Stimulated activated CD8-positive, alpha-beta memory T cell treated with anti-CD3 and anti-CD28 coated beads, Interleukin-7, amount 100 ng/mL, for 4 hours (primary cell): ENCODE measurements at places on chromosomes 7 and 10.
A peak's percentile ranks its signal among the peaks of the same experiment; 100 is the strongest.

GRCh38 chr7:156074084-156074483, 261.8 kb upstream of the SHH start:
- DNase-seq: no peak

GRCh38 chr10:49218480-49218879, 30.3 kb upstream of the TMEM273 start:
- DNase-seq: no peak

- DNase-seq: no peak
Measured at GRCh38 chr7:130393841-130394411, 13.6 kb downstream of the CPA1 start.

- DNase-seq: no peak
Measured at GRCh38 chr10:69494626-69495558, 43.6 kb downstream of the TSPAN15 start.

GRCh38 chr7:50359995-50360925, 55.7 kb downstream of the IKZF1 start:
- DNase-seq: peak; percentile 82

DNA sequence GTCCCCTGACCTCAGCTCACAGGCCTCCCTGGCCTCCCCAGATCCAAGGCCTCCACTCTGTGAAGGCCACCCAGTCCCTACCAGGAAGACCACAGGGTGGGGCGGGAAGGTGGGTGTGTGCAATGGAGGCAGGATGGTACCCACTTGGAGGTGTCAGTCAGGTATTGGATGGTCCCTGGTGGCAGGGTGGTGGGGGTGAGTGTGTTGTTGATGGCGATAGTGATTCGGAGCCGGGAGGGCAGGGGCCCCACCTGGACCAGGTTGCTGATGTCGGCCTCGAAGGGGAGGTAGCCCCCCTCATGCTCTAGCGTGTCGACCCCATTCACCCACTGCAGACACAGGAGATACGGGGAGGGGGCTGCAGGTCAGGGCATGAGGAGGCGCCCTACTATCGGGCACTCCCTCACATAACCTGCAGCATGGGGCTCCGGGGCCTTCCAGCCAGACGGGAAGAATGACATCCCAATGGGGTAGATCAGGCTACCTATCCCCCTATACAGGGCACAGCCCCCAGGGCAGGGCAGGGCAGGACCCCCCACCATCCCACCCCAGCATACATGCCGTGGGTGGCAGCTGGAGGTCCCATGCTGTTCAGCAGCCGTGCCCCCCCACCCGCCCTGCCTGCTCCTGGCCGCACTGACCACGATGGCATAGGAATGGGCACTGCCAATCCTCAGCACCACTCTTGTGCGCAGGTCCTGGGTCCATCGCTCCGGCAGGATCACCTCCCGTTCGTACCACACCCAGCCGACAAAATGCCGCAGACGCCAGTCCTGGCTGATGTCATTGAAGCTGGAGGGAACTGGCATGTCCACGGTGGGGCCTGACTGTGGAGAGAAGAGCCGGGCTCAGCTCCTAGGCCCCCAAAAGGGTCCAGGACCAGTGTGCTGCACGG, 2.2 kb downstream of the GUSB start:
- no peak for DNase-seq

- DNase-seq: no peak
Measured at GRCh38 chr7:16083931-16084330, 337.4 kb downstream of the CRPPA start.

- no peak for DNase-seq
Measured at GRCh38 chr7:18320971-18321567, 174.5 kb upstream of the HDAC9 start.

GRCh38 chr7:47470567-47471357, 111.1 kb downstream of the TNS3 start:
- no peak for DNase-seq

GRCh38 chr7:40303996-40304395, 169.2 kb downstream of the SUGCT start:
- no peak for DNase-seq

GRCh38 chr7:50273870-50274269, 30.6 kb upstream of the IKZF1 start:
- DNase-seq: no peak
